Body of pancreas (tissue), 4 donors: ENCODE measurements at places on chromosomes 7 and 10. TPM values are rescaled to one million over a fixed set of nuclear protein-coding genes. Genes with fewer than 3 reads are reported as not detected.

EFCAB10 gene
- not detected for total RNA-seq

TRIM50 gene
- total RNA-seq: 16.2 TPM

FAM25A gene
- not detected for total RNA-seq

DNA sequence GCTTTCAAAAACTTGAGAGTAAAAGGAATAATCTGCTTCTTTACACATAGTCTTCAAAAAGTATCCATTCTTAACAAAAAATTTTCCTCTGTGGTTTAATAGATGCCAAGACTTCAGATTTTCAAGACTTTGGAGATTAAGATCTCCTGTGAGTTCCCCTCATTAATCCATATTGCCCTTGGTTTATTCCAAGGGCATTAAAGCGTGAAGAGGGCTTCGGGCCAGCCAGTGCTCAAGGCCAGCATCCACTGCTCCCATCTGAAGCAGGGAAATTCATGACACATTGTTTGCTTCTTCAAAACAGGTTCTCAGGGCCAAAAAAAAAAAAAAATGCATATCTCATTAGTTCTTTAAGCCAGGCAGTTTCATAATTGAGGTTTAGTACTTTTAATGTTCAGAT is 137.3 kb upstream of the RHOBTB1 start:
- no peak for DNase-seq

- DNase-seq: no peak
Observed at GRCh38 chr10:10418387-10418786, 599.3 kb upstream of the CELF2 start.

DNA sequence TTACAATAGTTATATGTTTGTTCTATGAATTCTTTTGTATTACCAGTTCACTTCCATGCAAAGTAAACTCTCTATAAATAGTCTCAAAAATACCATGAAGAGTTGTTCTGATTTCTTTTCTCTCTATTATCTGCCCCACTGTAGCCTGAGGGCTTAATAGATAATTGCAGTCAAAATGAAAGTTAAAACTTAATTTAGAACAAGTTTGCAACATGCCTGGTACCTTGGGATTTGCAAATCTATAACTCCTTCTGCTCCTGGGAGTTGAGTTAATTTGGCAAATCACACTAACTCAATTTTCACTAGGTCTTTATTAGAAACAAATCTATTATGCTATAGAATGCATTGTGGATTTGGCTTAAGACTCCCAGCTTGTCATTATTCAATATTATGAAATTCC is 21.8 kb upstream of the NDUFA5 start:
- DNase-seq: no peak
